GM23338 (cell line): ENCODE measurements at places on chromosomes 4 and X.

DNA sequence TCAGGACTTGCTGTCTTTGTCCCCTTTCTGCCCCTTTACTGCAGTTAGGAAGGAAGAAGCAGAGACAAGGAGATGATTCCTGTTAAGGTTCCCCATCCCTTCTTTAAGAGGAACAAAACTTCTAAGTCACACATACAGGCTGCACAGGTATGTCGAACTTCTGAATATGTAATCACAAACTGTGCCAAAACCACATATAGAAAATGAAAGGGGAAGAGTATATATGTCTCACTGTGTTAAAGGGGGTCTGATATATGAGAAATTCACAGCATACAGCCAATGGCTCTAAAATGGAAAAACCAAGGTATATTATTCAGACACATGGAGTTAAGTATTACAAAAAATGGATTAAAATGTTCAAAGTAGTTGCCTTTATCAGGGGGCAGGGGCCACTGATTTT, 11.7 kb downstream of the CFAP97 start:
- H3K27me3 ChIP-seq, result no peaks in the 10 kb centered on the region
- H3K27ac ChIP-seq, result no peak overlapping the region
- no peak overlapping the region for H3K4me3 ChIP-seq

DNA sequence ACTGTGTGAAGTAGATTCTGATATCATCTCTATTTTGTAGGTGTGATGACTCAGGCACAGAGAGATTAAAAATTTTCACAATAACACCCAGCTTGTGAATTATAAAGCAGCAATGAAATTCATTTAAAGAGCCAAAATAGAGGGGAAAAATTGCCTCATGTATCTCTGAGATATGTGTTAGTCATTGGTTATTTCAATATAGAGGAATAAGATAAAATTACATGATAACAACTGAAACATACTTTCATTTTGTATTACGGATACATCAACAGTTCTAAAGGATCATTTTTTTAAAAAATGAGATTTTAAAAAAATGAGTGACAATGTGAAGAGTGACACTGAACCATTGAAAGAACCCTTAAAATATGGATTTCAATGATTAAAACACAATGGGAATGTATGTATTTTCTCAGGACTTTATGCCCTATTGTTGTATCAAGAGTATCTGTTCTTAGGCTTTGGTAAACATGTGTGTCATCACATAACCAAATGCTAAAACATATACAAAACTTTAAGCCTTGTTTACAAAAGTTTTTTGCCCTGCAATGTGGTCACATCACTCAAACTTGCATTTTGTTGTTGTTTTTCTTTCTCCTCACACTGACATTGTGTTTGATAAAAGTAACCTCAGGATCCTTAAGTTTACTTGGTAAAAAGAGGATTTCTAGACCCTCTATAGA, 221.3 kb downstream of the ANTXR2 start:
- no peak overlapping the region for H3K4me3 ChIP-seq
- no peaks in the 10 kb centered on the region for H3K36me3 ChIP-seq
- DNase-seq, result no peak
- no peak overlapping the region for H3K27ac ChIP-seq
- peaks cover 7% of the 10 kb centered on the region; the same call in 1 of the 2 replicates for H3K4me1 ChIP-seq

GRCh38 chrX:16843208-16843909, 26.8 kb downstream of the RBBP7 start:
- H3K27me3 ChIP-seq, result no peaks in the 10 kb centered on the region
- peaks cover 26% of the 10 kb centered on the region; the same call in 1 of the 2 replicates for H3K4me1 ChIP-seq
- peak overlapping the region; percentile 74 for H3K27ac ChIP-seq
- no peak overlapping the region for H3K4me3 ChIP-seq
- H3K36me3 ChIP-seq, result peaks cover 10% of the 10 kb centered on the region

DNA sequence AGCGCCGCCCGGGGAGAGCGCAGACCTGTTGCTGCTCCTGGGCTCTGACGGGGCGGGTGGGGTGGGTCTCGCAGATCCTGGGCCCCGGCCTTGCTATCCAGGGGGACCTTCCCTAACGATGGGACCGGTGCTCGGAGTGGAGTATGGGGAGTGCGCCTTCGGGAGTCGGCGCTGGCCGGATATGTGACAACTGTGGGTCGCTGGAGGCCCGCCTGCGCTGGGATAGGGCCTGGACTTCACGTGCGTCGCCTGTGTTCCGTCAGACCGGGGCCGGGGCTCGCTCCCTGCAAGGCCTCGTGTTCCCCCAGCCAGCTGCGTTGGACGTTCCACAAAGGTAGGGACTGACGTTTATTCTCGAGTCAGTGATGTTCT, 1.3 kb downstream of the TBL1X start:
- peak; percentile 41 for DNase-seq
- H3K27ac ChIP-seq, result no peak overlapping the region
